Esophagus mucosa (tissue), 1 donor: ENCODE measurements at places on chromosomes 11 and 22.

GRCh38 chr11:27716835-27717234 lies 16.6 kb upstream of the BDNF start:
- no peak for ATAC-seq

DNA sequence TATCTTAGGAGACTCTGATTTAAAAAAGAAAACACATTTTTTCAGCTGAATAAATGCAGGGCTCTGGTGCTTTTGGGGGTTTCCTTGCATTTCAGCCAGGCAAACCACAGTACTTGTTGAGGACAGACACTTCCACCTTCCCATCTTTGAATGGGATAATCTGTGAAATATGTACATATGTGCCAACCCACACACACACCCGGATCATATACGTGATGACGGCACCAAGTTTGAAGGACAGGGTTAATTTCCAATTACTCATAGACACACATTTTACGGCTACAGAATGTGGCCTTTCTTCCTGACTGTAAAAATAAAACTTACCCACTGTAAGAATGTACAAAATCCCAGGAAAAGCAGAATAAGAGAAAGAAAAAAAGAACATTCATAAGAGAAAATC lies 104.4 kb downstream of the MPPED2 start:
- peak; percentile 85 for ATAC-seq

DNA sequence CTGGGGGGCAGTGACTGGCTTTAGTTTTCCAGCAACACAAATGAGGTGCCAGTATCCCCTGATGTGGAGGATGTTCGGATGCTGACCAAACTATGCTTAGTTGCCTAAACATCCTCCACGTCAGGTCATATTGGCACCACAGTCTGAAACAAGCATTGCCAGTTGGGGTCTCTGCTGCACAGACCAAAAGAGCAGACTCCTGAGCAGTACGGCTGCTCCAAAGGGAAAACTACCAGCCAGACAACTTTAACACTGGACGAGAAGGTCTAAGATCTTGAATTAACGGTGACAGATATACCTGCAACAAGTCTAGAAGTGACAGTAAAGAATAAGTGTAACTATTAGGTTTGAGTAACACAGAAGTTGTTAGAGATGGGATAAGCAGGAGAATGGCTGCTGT lies 40.5 kb upstream of the CLTCL1 start:
- ATAC-seq: no peak

DNA sequence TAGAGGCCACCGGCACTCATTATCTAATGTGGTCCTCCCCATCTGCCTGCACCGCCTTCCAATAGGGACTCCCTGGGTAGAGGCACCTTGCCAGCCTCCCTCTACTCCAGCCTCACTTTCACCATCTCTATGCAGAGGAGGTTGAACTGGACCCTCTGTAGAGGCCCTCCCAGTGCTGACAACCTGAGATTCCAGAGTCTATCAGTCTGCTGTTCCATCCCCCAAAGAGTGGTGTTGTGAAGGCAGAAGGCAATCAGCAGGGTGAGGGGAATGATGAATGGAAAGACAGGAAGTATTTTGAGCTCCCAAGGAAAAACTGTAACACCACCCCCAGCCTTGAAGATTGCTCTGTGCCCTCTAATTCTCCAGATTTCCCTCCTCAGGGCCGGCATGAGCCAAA lies 77.9 kb downstream of the THAP12 start:
- ATAC-seq: no peak

DNA sequence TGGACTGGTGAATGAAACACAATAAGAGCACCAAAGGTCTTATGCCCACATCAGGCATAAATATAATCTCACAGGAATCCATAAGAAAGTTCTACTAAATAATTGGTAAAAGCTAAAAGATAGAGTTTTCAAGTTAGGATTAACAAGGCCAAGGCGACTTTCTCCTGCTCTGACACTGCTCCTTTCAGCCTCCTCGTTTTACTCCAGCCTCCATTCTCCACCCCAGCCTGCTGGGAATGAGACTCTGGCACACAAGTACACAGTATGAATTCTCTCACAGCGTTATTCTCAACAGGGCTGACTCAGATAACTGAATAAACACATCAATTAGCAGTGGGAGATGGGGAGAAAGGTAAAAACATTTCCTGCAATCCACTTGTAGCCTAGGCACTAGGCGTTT lies 94.9 kb downstream of the APOL5 start:
- no peak for ATAC-seq

GRCh38 chr22:39959640-39960447 lies at the start of gene TMA7B:
TMA7B (plus strand) TSS chr22:39960397; CDS start chr22:39964375, 3,978 bp downstream.
- ATAC-seq: peak; percentile 81

GRCh38 chr22:38032681-38033521 lies 24.3 kb upstream of the PICK1 start:
- no peak for ATAC-seq

GRCh38 chr22:20109411-20110358 lies 6.2 kb upstream of the RANBP1 start:
- ATAC-seq: no peak

GRCh38 chr22:29078036-29078868 lies 5.4 kb downstream of the KREMEN1 start:
- no peak for ATAC-seq

DNA sequence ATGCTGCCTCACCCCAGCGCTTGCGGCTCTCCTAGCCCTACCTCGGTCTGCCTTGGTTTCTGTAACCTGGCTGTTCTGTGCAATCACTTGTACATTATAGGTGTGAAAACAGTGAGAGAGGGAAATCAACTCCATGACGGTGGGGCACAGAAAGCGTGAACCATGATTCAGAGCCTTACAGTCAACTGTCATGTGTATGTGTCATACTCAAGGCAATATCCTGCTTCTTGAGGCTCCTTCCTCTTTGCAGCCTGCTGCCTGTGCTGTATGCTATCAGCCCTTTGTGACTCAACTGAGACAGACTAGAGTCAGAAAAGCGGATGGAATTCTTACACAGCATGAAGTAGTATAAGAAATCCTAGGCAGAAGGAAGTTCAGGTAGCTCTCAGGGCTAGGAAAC lies 2.1 kb downstream of the NRIP3 start:
- ATAC-seq: peak; percentile 88
